ENCODE measurements at places on chromosomes 13 and 19.

GRCh38 chr13:112971288-112971643, 2.3 kb downstream of the MCF2L start:
- no peak for DNase-seq

- DNase-seq = no peak
Measured at GRCh38 chr13:39565036-39565949, 37.7 kb downstream of the LHFPL6 start.

GRCh38 chr13:110358381-110358780, 51.3 kb downstream of the COL4A2 start:
- DNase-seq = no peak

- DNase-seq = no peak
Measured at GRCh38 chr13:99871249-99871898, 100.2 kb downstream of the ZIC5 start.

GRCh38 chr13:41456768-41457588, at the start of gene RGCC:
Gene RGCC, plus strand, starts transcription at chr13:41457550. Its CDS starts 158 bp downstream, at chr13:41457708.
- DNase-seq = no peak

DNA sequence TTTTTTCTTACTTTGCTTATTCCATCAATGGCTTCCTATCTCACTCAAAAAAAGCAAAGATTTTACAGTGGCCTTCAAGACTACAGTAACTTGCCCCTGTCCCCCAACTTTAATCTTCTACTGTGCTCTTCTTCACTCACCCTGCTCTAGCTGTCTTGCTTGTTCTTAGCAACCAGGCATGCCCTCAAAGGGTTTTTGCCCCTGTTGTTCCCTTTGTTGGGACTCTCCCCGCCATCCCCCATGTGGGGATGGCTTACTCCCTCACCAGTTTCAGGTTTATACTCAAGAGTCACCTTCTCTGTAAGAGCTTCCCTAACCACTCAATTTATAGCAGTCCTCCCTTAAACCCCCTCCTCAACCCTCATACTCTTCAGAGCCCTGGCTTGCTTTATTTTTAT, 5.4 kb downstream of the MTMR6 start:
- no peak for DNase-seq

DNA sequence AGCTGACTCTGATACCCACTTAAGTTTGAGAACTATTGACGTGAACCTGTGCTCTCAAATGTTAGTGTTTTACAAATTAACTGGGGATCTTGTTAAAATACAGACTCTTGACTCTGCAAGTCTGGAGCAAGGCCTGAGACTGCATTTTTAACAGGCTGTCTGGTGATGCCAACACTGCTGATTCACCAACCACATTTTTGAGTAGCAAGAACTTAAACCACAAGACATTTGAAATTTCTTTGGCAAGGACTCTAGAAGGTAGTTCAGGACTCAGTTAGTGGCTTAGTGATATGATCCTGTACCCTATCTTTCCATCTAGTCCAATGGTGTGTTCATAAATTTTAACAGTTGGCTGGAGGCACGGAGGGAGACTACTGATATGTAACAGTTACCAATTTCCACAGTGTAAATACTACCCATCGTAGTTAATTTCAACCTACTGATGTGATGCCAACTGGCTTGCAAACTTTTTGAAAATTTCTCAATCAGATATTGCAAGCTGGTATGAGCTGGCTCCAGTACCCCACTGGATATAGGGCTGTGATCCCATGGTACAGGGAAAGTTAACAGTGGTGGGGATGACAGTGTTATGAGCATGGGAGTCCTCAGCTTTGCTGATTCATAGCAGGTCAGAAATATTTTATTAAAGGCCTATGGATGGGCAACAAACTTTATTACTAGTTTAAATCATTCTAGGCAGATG, 255.1 kb downstream of the TBC1D4 start:
- DNase-seq = no peak

GRCh38 chr19:3608750-3609322, 2.2 kb upstream of the TBXA2R start:
- no peak for DNase-seq

Data from left renal cortex interstitium (tissue), 4 donors.